Suprapubic skin (tissue), 4 donors: ENCODE measurements at places on chromosomes 5 and 9. TPM values are rescaled to one million over a fixed set of nuclear protein-coding genes. Genes with fewer than 3 reads are reported as not detected.

- no peak for DNase-seq
Observed at GRCh38 chr5:176955895-176956294, 50.7 kb downstream of the UIMC1 start.

DNA sequence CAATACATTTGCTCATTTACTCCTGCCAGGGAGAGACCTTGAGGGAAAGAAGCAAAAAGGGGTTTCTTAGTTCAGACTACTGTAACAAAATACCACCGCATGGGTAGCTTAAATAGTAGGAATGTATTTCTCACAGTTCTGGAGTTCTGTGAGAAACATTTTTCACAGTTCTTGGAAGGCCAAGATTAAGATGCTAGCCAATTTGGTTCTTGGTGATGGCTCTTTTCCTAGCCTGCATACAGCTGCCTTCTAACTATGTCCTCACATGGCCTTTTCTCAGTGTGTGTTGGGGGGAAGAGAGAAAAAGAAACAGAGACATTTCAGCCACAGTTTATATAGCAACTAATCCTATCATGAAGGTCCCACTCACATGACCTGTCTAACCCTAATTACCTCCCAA, 1644.7 kb upstream of the C9orf72 start:
- no peak for DNase-seq

GRCh38 chr9:95249986-95250385, 67.5 kb downstream of the FANCC start:
- DNase-seq, result no peak

- peak; percentile 55 for DNase-seq
Observed at GRCh38 chr5:171419688-171420430, 412 bp downstream of the FGF18 start.

The MED27 gene
- total RNA-seq, result 20.3 TPM
